Activated CD4-positive, alpha-beta T cell treated with anti-CD3 and anti-CD28 coated beads for 4 hours (primary cell): ENCODE measurements at places on chromosomes 6 and 20.

- no peak for DNase-seq
Observed at GRCh38 chr6:19175023-19175422, 662.1 kb upstream of the ID4 start.

DNA sequence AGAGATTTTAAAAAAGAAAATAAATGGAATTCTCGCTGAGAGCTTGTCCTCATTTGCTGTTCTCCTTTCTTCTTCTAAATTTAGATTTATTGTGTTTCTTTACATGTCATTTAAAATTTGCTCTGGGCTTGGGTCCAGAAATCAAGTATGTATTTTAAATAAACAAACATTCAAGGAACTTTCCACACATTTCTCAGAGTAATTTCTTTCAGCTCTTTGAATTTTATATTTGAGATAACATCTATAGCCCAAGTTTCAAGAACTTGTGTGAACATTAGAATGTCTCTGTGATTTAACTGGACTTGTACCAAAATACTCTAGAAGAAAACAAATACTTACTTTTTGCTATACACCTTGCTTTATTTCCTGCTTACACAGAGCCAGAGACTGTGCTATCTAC, 192.3 kb downstream of the TMEM200A start:
- no peak for DNase-seq

DNA sequence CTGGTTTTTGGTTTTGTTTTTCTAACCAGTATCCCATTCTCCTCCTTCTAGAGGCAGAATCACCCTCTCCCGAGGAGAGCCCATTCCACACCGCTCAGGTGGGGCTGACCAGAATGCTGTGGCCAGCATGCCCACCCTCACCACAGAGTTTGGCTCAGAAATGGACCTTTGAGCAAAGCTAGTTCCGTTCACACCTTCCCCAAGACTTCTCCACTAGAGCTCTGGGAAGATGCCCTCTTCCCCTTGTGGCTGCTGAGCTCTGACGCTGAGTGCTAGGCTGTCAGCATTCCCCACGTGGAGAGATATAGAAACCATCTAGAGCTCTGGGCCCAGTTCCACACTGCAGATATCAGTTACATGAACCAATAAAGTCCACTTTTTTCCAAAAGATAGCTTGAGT, 7.9 kb downstream of the GPLD1 start:
- no peak for DNase-seq

GRCh38 chr20:47784599-47785310, 526 bp downstream of the SULF2 start:
- no peak for DNase-seq

DNA sequence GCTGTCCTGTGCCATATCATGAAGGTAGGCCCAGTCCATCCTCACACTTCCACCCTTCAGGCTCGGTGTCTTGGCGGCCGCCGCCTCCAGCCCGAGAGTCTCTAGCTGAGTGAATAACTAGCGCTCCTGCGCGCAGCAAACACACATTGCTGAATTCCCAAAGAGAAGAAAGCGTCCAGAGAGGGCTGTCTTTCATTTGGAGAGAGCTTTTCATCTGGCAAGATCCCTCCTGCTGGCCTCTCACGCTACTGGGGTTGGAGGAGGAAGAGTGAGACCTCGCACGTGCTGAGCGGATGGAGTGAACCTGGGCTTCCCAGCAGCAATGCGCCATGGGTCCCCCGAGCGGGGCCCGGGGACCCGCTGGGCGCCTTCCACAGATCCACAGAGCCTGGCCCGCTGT, 73.2 kb downstream of the NCR2 start:
- DNase-seq: no peak

- no peak for DNase-seq
Observed at GRCh38 chr6:43825187-43826115, 55.4 kb downstream of the VEGFA start.

DNA sequence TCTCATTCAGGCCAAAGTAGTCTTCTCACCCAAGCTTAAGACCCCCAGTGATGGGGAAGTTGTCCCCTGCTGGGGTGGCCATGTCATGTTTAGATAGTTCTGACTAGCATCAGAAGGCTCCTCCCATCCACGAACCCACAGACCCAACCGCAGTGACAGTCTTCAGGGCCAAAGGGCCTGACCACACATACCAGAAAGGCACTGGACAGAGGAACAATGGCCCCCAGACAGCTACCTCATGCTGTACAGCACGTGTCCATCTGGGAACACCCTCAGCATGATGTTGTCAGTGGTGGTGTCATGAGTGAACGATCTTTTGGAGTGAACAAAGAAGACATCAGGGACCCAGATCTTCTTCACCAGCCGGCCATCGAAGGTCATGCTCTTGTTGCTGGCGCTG, 46.3 kb downstream of the GABRR2 start:
- DNase-seq: no peak

GRCh38 chr6:57173056-57173885, 1.1 kb downstream of the BAG2 start:
- DNase-seq: peak; percentile 5

DNA sequence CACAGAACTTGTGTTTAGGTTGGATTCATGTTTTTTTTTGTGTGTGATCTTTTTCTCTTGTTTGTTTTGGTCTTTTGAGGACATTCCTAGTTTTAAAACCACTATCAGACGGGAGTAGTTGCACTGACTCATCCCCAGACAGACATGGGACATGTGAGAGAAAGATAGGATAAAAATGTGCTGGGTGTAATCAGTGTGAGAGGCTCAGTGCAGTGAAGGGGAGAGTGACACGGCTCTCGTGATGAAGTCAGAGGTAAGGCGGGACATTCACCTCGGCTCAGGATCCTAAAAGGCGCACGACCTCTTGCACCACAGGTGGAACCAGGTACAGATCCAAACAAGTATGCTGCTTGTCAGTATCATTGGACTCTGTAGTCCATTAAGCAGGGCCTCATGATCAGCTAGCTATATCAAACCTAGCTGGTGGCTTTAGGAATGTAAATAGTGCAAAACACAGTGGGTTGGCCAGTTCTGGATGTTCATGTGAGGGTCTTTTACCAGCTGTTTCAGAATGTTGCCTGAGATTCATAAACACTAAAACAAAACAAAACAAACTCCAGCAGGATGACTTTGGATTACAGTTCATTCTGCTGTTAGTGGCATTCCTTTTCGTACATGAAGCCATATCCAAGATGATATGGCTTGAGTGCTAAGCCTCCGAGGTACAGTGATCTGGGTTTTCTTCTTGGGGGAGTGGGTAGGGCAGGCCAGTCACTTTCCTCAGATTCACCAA, 18.0 kb downstream of the FOXO3 start:
- no peak for DNase-seq

DNA sequence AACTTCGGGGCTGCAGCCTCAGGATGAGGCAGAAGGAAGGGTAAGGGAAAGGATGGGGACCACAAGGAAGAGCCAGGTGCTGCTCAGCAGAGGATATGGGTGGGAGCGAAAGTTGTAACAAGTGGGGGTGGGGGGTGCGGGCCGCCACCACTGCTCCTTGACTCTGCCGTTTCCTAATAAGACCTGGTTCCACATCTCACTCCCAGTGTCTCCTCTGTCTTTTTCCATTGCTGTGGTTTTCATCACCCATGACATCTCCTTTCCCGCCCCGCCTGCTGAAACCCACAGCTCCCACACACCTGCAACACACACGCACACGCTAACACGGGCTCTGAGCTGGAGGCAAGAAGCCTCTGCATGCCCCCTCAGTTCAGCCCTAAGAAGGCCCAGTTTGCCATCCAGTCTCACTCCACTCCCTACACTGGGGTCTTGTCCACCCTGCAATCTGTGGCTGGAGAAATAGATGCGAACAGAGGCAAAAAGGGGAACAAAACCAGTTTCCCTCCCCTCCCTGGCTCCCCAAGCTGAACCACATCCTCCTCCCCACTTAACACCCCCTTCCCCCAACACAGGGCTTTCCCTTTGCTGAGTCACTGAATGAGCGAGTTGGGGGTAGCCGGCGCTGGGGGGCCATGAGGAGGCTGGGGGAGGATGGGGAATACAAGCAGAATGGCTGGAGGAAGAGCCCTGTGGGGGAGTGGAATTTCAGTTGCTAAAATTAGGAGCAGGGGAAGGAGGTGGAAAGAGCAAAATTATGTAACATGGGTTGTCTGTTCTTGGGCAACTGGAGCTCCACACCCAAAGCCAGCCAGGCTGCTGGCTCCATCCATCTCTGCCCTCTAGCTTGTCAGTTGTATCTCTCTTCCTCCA, 11.5 kb downstream of the NFKBIL1 start:
- DNase-seq: peak; percentile 72

DNA sequence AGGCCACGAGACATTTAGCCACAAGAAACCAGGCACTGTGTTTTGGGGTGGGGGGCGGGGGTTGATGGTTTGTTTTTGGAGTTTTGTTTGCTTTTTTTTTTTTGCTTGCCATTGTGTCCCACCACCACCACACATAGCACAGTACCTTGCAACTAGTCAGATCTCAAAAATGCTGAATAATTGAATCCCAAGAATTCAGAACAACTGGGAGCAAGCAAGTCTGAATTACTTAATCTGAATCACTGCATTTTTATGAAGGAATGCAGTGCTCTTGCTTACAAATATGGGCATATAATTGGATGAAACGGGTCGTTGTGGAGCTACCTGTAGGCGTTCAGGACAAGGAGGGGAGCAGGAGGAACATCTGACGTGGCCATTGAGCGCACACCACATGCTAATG, 151.5 kb upstream of the CDYL start:
- DNase-seq: no peak

GRCh38 chr6:53095716-53096115, 30.5 kb downstream of the FBXO9 start:
- DNase-seq: no peak

DNA sequence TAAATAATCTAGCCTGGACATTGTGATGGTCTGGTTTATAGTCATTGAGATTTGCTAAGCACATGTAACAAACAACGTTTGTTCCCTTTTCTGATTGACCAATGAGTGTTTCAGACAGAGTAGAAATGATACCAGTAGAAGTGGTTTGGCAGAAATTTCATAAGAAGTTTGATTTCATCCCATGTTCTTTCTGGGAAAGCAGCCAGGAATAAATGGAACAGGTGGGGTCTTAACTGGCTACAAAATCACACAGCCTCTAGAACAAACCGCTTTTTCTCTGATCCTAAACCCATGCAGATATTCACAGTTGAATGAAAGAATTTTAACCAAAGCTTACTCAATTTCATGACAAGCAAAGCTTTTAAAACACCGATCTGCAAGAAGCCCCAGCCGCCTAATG, 227.5 kb downstream of the UST start:
- DNase-seq: no peak

GRCh38 chr6:168310945-168311344, 8.6 kb downstream of the DACT2 start:
- DNase-seq: no peak

DNA sequence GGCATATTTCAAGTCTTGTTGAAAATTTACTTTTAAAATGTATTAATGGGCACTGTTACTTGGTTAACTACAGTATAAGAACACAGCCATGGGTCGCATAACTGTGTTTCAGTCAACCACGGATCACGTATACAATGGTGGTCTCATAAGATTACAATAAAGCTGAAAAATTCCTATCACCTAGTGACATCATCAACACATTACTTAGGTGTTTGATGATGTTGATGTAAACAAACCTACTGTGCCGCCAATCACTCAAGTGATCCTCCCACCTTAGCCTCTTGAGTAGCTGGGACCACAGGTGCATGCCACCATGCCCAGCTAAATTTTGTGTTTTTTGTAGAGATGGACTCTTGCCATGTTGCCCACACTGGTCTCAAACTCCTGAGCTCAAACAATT, 16.7 kb upstream of the ETV7 start:
- no peak for DNase-seq

- no peak for DNase-seq
Observed at GRCh38 chr6:97068211-97068610, 143.7 kb downstream of the KLHL32 start.

- DNase-seq: no peak
Observed at GRCh38 chr20:38625896-38626295, 24.3 kb downstream of the ARHGAP40 start.

GRCh38 chr20:23159256-23159946, 73.3 kb upstream of the CD93 start:
- no peak for DNase-seq

- DNase-seq: no peak
Observed at GRCh38 chr6:114061741-114062140, 90.8 kb upstream of the HDAC2 start.

GRCh38 chr6:111871207-111871606, 2.0 kb downstream of the FYN start:
- DNase-seq: peak; percentile 45

GRCh38 chr20:51667491-51667890, 100.7 kb downstream of the ATP9A start:
- DNase-seq: no peak

- DNase-seq: no peak
Observed at GRCh38 chr6:44538807-44539201, 151.3 kb downstream of the CDC5L start.

DNA sequence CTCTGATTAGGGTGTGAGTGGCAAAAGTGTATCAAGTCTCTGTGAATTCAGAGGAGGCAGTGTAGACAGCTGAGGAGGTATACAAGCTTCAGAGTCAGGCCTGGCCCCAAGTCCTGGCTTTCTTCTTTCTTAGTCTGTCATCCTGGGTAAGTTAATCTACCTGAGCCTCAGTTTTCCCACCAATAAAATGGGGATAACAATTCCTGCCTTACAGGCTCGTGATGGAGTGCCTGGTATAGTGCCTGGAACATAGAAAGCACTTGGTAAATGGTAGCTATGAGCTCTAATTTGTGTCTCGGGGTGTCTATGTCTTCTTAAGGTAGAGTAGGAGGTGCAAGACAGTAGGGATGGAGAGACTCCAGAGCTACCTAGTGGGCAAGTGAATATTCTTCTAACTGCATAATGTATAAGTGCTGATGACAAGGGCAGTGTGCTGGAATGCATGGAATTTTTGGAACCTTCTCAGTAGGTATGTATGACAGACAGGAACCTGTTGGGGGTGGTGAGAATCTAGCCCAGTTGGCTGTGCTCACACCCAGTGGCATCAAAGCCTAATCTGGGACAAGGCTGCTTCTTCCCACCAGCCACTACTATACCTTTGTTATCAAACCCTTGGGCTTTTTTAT, 4.0 kb upstream of the SCUBE3 start:
- DNase-seq: no peak

GRCh38 chr20:44732327-44732726, 13.3 kb upstream of the KCNK15 start:
- DNase-seq: no peak

DNA sequence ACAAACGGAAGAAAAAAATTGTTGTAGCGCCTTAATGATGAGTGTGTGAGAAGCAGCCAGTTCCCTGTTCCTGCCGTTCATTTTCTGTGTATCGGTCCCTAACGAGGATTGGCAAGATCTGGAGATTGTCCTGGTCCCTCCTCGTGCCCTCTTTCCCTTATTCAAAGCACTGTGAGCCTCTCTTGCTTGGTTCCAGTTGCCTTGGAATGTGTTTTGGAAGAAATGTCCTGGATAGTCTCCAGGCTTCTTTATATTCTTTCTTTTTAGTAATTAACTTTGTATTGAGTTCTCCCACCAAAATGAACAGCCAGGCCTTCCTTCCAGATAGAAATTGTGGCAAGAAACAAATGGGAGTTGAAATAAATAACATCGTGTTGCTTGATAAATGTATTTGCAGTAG, 348.3 kb downstream of the CDH26 start:
- DNase-seq: no peak
